ENCODE measurements at places on chromosomes 11 and 22.

- DNase-seq, result no peak
Observed at GRCh38 chr11:62004473-62004872, 37.0 kb upstream of the FTH1 start.

- DNase-seq, result no peak
Observed at GRCh38 chr22:35824256-35824655, 106.6 kb downstream of the APOL5 start.

DNA sequence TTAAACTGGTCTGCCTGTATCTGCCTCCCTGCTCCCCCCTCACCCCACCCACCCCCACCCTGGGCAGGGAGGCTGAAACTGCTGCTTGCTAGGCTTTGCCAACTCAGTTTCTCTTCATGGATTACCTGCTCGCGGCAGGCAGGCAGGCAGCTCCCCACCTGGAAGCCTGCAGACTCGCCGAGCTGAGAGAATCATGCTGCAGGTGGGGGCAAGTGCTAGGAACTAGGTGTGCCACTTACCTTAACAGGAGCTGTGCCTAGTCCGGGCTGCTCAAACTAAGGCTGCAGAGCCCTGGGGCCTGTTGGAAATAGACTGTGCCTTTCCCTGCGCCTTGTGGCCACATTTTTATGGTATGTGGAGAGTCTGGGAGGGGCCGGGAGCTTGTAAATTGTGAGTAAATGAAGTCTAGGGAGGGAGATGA is 30.3 kb downstream of the MARK2 start:
- no peak for DNase-seq

DNA sequence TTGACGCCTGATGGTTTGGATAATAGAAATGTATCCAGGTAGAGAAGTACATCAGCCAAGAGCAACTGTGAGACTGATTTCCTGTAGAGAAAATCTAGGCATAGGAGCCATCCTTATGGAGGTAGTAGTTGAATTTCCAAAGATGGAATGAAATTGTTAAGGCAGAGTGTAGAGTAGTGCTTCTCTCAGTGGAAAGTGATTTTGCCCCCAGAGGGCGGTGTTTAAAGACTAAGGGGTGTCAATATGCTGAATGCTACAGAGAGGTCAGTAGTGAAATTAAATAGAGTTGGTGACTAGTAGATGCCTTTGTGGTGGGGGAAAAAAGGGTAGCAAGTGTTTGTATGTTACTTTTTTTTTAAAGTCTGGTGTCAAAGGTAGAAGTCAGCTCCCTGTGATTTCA is 54.5 kb downstream of the TRIM44 start:
- DNase-seq, result no peak

- DNase-seq, result no peak
Observed at GRCh38 chr11:88194990-88195389, 19.7 kb upstream of the RAB38 start.

DNA sequence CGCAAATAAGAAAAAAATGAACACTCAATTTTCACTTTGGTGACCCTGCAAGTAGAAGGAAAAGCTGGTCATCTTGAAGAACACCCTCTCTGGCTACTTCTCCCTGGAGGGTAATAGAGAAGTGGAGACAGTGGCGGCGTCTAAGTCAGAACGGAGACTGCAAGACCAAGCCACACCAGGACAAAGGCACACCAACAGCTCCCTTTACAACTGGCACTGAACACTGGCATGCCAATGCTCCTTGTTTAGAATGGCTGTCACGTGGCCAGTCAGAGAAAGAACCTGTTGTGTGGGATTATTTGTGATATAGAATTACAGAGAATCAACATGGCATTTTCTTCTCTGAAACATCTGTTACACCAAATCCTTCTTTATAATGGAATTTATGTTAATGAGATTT is 61.3 kb upstream of the YPEL1 start:
- no peak for DNase-seq

DNA sequence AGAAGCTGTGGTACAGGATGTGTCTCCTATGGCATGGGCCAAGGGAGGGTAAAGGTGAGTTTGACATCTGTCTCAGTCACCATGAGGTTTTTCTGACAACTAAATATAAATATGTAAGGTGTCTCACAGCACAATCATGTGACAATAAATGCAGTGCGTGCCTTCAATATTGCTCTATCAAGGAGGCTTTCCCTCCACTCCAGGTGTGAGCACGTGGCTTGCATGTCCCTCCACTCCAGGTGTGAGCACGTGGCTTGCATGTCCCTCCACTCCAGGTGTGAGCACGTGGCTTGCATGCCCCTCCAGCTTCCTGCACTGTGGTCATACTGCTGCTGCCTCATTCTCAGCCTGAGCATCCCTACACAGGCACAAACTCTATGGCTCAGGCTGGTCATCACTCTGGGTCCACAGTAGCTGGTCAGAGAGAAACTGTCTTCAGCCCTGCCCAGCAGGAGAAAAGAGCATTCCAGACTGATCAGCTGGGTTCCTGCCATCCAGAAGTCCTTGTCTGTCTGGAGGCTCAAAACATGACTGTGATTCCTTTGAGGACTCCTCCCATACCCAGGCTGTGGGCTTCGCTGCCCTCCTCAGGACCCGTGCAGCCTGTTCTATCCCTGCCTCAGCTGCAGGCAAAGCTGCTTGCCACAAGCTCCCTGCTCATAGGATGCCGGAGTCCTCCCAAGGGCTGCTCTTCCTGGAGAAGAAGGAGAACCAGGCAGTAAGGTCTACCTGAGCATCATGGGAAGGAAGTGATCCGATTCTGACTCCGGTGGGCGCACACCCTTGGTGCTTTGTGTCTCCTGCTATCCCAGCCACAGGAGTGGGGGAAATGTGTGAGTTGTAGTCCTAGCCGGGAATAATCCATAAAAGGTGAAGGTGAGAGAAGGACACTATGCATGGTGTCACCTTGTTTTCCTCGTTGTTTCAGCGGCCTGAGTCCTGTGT is 33.4 kb upstream of the VPREB1 start:
- no peak for DNase-seq

DNA sequence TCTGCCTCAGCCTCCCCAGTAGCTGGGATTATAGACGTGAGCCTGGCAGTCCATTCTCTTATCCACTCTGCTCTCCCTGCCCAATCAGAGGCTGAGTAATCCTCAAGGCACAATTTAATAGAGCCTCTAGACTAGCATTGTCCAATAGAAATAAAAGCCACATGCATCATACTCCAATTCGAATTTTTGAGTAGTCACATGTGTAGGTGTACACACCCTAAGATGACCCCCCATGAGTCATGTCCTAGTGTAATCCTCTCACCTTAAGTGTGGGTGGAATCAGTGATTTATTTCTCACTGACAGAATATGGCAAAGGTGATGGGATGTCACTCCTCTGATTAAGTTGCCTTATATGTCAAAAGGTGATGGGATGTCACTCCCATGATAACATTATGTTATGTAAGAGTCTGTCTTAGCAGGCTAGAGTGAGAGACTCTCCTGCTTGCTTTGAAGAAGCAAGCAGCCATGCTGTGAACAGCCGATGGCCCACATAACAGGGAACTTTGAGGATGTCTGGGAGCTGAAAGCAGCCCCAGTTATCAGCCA is 61.3 kb downstream of the MN1 start:
- DNase-seq, result no peak
